Smooth muscle cell of the pulmonary artery (primary cell): ENCODE measurements at places on chromosomes 16 and 17. TPM values are rescaled to one million over a fixed set of nuclear protein-coding genes. Genes with fewer than 3 reads are reported as not detected.

The SHISA9 gene
- 0.03 TPM in 1 of 2 replicates, not detected in the other for total RNA-seq

The RASD1 gene
- 0.53 and 2.3 TPM in 2 replicates for total RNA-seq

The KCNJ18 gene
- total RNA-seq, result not detected in 2 replicates

The KRTAP9-2 gene
- total RNA-seq, result not detected in 2 replicates

The SLC47A1 gene
- total RNA-seq, result 3.5 and 4.9 TPM in 2 replicates

The EMP2 gene
- total RNA-seq, result 13.0 and 32.8 TPM in 2 replicates

The TRIM16 gene
- 59.2 and 62.9 TPM in 2 replicates for total RNA-seq

The SLC13A2 gene
- total RNA-seq, result not detected in 2 replicates

The CIBAR2 gene
- total RNA-seq, result not detected in 2 replicates

The ASGR2 gene
- not detected in 2 replicates for total RNA-seq

The NFAT5 gene
- 34.0 and 46.9 TPM in 2 replicates for total RNA-seq

The ZNF48 gene
- total RNA-seq, result 4.9 and 9.4 TPM in 2 replicates

The SLFN11 gene
- total RNA-seq, result 46.2 and 113 TPM in 2 replicates

The CSF3 gene
- total RNA-seq, result 0.13 TPM in 1 of 2 replicates, not detected in the other

The PRR29 gene
- total RNA-seq, result 0.20 and 1.2 TPM in 2 replicates

The AANAT gene
- total RNA-seq, result not detected in 2 replicates

The PRR35 gene
- not detected in 2 replicates for total RNA-seq

The HYDIN gene
- 0.23 and 0.46 TPM in 2 replicates for total RNA-seq

The FASN gene
- 126 and 301 TPM in 2 replicates for total RNA-seq

The RNF157 gene
- total RNA-seq, result 0.07 and 0.30 TPM in 2 replicates

The NLGN2 gene
- total RNA-seq, result 23.7 and 28.4 TPM in 2 replicates

The AGRP gene
- total RNA-seq, result not detected in 2 replicates

The SLC12A3 gene
- total RNA-seq, result not detected in 2 replicates

The CX3CL1 gene
- 4.2 and 10.8 TPM in 2 replicates for total RNA-seq

The BRIP1 gene
- 1.7 and 3.2 TPM in 2 replicates for total RNA-seq

The WNT3 gene
- total RNA-seq, result 1.0 and 1.4 TPM in 2 replicates
